Ovary (tissue), 10 donors: ENCODE measurements at places on chromosomes 3 and 15.

- peak; percentile 2 for DNase-seq
Measured at GRCh38 chr3:46672349-46672695, 21.2 kb downstream of the ALS2CL start.

DNA sequence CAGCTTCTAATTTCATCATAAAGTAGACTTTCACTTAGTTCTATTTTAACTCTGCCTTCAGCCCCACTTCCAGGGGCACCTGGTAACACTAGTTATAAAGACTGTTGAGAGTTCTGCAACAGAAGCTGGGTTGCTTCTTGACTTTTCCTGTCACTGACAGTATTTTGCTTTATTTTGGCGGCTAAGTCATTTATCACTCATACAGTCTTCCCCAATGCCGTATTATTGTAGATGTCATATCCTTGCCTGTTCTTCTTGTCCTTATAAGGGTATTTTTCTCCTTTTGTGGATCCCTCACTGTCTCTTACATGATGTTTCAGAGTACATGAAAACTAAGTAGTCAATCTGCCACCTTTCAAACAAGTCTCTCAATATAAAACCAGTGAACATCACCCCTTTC, 369.0 kb upstream of the PPP2R3A start:
- DNase-seq: no peak

DNA sequence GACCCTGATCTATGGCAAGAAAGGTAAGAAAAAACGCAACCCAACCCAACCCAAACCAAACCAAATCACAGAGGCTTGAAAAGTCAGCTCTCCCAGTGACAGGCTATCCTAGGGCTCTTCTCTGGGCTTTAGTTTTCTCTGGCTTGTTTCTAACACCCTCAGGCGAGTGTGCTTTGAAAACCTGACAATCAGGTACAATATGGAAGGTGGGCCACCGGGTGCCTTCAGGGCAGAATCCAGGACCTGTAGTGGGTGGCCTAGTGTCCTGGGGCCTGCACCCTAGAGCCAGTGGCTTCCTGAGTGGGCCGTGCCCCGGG, 46.8 kb downstream of the BHLHE40 start:
- DNase-seq: no peak

DNA sequence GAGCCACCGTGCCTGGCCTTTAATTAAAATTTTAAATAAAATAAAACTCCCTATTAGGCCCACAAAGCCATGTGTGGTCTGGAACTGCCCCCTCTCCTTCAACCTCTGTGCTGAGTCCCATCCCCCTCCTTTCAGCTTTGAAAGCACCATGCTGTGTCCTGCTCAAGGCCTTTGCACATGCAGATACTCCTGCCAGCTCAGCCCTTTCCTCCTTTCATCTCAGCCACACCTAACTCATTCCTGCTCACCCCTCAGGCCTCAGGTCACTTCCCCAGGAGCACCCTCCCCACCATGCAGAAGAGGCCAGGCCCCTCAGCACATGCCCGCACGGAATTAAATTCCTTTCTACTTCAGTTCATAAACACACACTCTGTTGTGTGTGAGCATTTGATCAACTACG, 28.1 kb downstream of the ATRIP start:
- no peak for DNase-seq

DNA sequence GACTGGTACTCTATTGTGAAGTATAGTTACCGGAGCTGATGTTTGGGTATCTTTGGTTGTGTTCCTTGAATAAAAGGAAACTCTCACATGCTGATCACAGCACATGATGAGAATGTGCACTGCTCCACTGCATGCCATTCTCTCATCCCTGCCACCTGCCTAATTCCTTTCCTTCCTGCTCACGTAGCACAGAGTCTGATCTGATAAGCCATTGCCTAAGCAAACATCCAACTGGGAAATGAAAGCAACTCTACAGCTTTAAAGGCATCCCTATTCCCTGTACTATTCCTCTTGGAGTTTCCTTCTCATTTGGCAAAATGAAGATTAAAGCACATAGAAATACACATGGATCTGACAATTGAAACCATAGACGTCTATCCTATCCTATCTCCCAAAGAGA, 359.8 kb downstream of the C3orf38 start:
- no peak for DNase-seq

GRCh38 chr15:40841741-40842140, 2.1 kb upstream of the SPINT1 start:
- no peak for DNase-seq

- peak; percentile 28 for DNase-seq
Measured at GRCh38 chr15:68584756-68585573, 6.2 kb downstream of the CORO2B start.

DNA sequence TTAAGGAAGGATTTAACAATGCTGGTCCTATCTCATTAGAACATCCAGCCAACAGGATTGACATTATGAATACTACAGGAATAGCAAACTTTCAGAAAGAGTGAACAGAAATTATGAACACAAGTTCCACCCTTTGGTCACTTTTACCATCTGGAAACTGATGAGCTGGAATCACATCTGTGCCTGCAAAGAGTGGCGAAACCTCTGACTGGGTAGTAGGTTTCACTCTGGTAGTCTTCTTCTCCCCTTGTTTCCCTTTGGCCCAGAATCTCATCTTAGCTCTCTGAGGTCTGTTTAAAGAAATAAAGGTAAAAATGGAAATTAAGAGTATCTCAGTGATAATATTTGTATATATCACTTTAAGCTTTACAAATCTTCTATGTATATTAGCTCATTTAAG, 73.1 kb downstream of the NR2E3 start:
- DNase-seq: no peak

DNA sequence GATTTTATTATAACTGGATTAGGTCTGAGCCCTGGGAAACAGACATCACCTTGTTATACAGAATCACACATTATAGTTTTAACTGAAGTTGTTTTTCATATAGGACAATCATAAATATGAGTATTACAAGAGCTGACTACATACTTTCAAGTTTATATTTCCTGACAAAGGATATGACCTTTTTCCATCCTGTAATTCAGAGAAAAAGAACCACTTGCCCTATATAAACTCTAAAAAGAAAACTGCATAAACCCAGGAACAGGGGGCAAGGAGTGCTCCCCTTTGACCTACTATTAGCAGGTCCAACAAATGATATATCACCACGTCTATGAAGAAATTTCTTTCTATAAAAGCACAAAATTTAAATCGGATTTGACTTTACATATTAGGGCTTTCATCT, 20.9 kb downstream of the B3GALNT1 start:
- DNase-seq: no peak
